H7 (cell line): ENCODE measurements at places on chromosomes 7 and 10. TPM values are rescaled to one million over a fixed set of nuclear protein-coding genes. Genes with fewer than 3 reads are reported as not detected.

PTEN gene
- 25.5 and 53.6 TPM in 2 replicates for total RNA-seq

SPAM1 gene
- not detected in 2 replicates for total RNA-seq

TMEM196 gene
- total RNA-seq, result 0.04 and 0.21 TPM in 2 replicates

PDE1C gene
- 0.14 and 0.52 TPM in 2 replicates for total RNA-seq
